ENCODE measurements at places on chromosomes 16 and 17.

- DNase-seq: no peak
Observed at GRCh38 chr16:68005786-68006286, 6.6 kb upstream of the DPEP2 start.

DNA sequence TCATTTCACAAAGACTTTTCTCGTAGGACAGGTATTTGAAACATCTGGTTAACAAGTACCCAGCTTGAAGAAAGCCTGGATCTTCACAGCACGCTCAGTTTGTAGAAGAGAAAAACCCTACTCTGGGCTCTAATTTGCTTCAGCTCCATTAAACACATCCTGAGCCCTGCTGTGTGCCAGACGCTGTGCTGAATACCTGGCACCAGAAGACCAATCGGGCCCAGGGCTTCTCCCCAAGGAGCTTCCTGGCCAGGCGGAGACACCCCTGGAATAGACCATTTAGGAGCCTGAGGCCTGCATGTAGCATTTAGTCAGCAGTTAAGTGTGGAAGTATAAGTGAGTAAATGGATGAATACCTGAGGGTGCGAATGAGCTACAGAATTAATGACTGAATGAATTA lies 8.9 kb upstream of the ABAT start:
- no peak for DNase-seq

DNA sequence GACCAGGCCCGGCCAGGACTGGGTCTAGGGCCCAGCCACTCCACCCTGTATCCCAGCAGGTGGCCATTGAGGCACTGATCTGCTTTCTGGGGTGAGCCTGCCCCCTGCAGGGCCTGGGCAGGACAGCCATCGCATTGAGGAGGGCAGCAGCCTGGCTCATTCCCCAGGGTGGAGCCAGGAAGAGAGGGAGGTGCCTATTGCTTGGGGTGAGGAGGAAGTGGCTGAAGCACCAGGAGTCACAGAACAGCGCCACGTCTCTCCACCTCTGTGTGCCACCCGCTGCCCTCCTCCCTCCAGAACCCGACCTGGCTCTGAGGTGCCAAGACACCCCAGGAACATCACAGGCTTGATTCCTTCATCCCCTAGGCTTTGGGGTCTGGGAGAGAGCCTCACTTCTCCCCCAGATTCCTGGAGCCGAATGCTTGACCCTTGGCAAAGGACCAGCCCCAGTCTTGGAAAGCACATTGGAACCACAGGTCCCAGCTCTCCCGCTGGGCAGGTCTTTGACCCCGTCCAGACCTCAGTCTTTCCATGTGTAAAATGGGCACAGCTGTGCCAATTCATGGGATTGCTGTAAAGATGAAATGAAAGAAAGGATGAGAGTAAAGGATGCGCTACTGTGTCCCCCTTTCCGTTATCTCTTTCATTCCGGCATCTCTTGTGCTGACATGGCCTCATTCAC lies 7.2 kb upstream of the KRT36 start:
- no peak for DNase-seq

GRCh38 chr17:35709874-35710273 lies 21.6 kb upstream of the RASL10B start:
- DNase-seq: no peak

- no peak for DNase-seq
Observed at GRCh38 chr17:67262435-67263117, 17.6 kb upstream of the HELZ start.

DNA sequence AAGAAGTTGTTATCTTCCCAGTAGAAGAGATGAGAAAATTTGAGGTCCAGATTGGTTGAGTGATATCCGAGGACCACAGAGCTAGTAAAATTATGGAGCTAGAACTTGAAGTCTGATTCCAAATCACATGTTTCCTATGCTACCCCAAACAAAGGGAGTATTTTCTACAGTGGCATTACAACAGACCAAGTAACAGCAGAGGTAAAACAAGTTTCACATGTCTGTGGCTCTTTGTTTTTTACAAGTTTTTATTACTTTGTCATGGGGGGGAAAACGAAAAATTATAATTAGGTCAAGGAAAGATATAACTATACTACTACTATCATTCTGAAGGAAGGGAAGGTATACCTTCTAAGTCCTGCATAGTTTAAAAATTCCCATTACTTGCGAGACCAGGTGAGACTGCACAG lies 49.4 kb downstream of the KANSL1 start:
- DNase-seq: no peak

DNA sequence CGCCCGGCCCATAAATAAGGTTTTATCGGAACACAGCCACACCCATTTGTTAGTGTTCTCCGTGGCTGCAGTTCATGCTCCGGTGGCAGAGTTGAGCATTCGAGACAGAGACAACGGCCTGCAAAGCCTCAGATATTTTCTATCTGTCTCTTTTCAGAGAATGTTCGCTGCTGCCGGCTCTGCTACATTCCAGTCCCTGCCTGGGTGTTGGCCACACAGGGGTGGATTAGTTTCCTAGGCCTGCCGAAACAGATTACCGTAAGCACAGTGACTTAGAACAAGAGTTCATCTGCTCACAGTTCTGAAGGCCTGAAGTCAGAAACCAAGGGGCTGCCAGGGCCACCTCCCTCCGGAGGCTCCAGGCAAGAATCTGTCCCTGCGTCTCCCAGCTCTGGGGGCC lies 19.1 kb upstream of the GSG1L start:
- DNase-seq: no peak

DNA sequence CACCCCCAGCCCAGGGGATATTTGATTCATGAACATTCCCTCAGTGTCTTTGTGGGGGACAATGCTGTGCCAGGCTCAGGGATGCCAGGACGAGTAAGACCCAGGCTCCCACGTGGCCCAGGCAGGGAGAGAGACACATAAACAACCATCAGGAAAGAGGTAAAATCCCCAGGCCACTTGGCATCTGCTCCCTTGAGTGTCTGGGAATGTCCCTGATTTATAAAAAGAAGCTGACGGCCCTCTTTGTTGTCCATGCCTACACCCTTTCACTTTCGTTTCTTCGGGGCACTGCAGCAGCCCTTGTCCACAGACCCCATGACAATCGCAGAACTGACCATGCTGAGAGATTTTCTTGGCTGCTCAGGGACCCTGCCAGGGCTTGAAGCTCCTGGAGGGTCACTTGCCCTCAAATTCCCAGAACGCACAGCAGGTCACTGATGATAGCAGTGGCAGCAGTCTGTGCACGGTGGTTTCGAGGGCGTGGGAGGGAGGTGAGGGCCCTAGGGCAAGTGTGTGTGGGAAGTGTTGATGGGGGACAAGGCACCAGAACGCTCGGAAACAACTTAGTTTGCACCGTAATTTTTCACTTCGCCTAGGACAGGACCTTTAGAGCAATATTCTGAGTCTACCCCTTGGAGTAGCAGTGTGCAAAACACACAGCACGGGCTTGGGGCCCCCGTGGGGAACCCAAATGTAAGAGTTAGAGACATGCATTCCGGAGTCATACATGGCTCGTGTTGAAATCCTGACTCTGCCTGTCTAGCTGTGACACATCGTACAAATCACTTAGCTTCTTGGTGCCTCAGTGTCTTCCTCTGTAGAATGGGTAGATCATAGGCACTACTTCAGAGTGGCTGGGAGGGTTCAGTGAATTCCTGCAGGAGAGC lies 4.7 kb downstream of the NOD2 start:
- no peak for DNase-seq

DNA sequence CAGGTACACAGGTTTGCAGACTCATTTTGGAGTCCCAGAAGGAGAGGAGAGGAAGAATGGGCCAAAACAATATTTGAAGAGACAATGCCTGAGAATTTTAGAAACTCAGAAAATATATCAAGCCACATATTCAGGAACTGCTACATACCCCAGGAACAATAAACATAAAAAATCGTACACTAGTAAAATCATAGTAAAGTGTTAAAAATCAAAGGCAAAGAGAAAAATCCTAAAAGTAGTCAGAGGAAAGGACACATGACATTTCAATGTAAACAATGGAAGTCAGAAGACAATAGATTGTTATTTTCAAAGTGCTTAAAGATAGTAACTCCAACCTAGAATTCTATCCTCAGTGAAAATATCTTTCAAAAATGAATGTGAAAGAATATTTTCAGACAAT lies 28.5 kb upstream of the NACA2 start:
- no peak for DNase-seq

GRCh38 chr17:50828508-50829170 lies 6.7 kb upstream of the WFIKKN2 start:
- DNase-seq: no peak

DNA sequence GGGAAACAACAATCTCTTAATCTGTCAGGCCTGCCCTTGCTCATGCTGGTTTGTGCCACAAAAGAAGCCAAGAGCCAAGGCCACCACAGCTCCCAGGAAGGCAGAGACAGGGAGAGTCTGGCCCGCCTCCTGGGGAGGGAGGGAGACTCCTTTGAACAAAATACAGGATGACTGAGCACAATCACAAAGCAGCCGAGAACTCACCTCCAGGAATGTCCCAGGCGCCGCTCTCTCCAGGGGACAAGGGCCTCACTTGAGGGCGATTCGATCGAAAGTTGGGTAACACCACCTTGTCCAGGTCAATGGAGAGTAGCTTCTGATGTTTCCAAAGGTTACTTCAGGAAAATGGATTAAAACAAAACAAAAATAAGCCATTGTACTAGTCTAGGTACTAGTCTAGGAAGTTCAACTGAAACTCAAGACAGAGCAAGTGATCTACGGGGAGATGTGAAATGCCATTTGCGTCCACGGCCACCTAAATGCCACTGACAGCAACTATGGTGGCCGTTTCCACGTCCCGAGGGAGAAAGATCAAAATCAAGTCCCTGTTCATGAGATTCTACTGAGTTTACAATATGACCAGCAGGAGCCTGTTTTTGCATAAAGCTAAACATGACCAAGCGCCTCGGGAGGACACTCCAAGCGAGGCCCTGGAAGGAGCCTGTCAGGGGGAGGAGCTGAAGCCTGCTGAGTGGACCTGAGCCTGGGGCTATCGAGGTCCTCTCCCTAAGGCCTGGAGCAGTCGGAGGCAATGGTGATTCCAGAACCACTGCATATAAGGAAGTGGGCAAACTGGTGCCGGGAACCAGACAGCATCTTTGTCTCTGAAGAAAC lies 13.4 kb upstream of the SLC38A8 start:
- DNase-seq: no peak

GRCh38 chr16:48321317-48322036 lies 63.7 kb downstream of the SIAH1 start:
- no peak for DNase-seq

All from brain (organoid and tissue), 16 donors.